ENCODE measurements at places on chromosomes 1 and 21.

GRCh38 chr1:201096977-201097856, 15.0 kb downstream of the CACNA1S start:
- no peak for DNase-seq

DNA sequence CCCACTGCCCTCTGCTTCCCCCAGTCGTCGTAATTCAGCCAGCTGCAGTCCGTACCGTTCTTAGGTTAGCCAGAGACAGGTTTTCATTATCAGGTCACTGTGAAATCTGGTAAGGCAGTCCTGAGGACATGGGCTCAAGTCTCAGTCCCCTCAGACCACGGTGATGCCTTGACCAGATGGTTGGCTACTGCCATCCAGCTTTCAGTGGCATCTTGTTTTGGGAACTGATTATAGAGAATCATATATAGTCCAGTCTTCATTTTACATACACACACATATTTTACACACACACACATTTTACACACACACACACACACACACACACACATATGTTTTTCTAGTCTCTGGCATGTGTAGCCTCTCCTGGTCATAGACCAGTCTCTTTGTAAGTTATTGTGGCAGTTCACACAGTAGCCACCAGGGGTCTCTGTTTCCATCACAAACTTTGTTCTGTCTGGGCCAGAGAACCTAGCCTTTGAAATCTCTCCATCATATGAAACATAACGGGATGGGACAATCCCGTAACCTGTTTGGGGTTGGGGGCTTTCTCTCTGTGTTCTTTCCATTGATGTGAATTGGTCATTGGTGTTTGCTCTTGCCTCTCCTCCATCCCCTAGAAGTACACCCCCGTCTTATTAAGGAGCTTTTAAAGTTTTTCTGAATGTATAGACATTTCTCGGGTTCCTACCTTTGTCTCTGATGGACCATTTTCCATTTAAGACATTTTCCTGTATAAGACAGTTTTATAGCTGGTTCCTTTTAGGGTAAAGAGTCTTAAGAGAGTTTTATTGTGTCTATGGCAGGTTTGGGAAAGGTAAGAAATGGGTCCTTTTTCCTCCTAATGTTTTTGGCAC, 8.4 kb upstream of the IKBKE start:
- no peak for DNase-seq

GRCh38 chr1:206705726-206706297, 21.1 kb downstream of the MAPKAPK2 start:
- no peak for DNase-seq

DNA sequence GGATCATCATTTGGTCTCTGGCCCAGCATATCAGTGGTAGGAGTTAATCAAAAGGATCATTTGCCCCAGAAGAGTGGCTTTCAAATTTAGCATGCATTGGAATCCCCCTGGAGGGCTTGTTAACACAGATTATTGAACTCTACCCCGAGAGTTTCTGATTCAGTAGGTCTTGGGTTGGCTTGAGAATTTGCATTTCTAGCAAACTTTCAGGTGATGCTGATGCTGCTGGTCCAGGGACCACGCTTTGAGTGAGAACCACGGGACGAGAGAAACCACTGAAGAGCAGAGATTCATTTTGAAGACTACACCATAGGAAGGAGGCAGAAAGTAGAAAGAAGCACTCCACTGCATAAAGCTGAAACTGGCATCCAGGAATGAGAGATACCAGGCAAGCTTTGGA, 81.3 kb upstream of the DUSP10 start:
- no peak for DNase-seq

GRCh38 chr1:231216498-231216897, 24.5 kb upstream of the GNPAT start:
- no peak for DNase-seq

- no peak for DNase-seq
Observed at GRCh38 chr1:105373681-105374080, 1624.0 kb downstream of the AMY1C start.

- peak; percentile 32 for DNase-seq
Observed at GRCh38 chr1:40306296-40306695, 10.8 kb downstream of the COL9A2 start.

DNA sequence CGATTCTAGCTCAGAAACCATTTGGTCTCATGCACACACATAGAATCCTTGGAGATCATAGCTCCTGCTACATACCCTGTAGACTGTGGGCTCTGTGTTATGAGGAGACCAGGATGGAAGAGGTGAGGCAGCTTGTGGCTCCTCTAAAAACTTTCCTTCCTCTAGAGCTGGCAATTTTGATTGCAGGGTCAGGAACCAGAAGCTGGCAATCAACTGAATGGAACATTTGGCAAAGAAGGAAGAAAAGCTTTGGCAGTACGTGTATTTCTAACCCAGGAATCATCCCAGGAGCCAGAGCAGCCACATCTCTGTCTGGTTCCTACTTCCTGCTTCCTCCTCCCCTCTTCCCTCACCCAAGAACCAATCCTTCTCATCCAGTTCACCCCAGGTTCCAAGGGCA, 15.7 kb downstream of the PIK3C2B start:
- DNase-seq = no peak

- DNase-seq = no peak
Observed at GRCh38 chr21:26840201-26840600, 5.0 kb downstream of the ADAMTS1 start.

GRCh38 chr1:39761557-39762260, 9.4 kb downstream of the OXCT2 start:
- DNase-seq = no peak

DNA sequence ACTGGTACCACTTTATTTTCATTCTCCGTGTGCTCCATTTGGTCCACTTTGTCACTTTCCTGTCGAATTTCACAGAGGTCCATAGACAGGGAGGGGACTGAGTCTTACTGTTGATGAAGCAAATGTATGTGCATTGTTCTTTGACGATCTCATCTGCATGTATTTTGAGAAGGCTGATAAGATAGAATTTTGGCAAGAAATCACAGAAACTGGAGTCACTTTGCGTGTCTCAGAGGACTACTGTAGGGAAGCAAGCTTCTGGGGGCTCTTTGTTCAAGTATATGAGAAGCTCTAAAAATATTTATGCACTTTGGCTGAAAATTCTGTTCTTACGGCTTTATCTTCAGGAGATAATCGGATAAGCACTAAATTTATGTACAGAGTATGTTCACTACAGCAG, 78.1 kb downstream of the PCBP3 start:
- no peak for DNase-seq

DNA sequence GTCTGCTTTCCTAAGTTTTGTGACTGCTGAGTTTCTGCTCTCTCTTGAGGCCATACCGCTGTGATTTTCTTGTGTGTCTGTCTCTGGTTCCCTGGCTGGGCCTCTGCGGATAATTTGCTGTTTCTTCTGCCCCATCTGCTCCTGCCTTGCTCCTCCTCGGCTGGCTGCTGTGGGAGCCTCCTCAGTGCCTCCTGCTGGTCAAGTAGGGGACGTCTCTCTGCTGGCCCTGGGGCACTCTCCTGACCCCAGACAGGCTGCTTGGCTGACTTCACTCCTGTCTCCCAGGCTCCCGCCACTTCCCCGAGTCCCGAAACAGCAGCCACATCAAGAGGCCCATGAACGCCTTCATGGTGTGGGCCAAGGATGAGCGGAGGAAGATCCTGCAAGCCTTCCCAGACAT, 28.5 kb downstream of the ETNK2 start:
- DNase-seq = no peak

GRCh38 chr1:15756143-15757015, 2.2 kb upstream of the FBLIM1 start:
- DNase-seq = peak; percentile 72
